ENCODE measurements at places on chromosomes 16 and 17.

DNA sequence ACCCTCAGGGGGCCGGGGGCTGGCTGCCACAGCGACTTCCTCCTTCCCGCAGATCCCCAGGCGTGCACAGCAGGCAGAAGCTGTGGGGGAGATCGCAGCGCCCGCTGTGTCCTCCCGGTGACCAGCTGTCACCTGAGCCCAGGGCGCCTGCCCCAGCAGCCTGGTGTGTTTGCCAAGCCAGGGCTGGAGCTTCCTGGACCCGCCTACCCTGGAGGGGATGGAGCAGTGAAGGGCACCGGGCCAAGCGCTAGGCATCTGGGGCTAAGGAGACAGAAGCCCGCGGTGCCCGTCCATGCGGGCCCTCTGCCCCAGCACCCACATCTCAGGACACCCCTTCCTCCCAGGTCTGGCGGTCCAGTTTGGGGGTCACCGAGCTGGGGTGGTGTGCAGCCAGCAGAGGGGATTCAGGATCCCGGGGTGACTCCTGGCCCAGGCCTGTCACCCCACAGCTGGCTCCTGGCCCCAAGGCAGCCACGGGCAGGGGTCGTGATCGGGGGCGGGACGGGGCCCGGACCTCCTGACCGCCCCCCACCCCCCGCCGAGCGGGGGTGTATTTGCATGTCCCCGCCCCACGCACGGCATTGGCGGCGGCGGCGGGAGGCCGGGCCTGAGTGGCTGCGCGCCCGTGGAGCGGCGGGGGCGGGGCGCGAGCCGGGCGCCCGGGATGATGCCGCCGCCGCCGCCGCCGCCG is at the start of gene RAB26:
TSS of gene RAB26 (plus strand) at position 645 of the 691 bp plus-strand sequence. CDS start 159 bp downstream, outside the sequence.
- peak; percentile 88 for DNase-seq

GRCh38 chr17:63639125-63639524 is 16.9 kb downstream of the MAP3K3 start:
- no peak for DNase-seq

- no peak for DNase-seq
These were observed 363.6 kb downstream of the HS3ST3B1 start for GRCh38 chr17:14664511-14664910.

GRCh38 chr16:11038305-11038704 is 93.9 kb downstream of the CLEC16A start:
- no peak for DNase-seq

Data from NCI-H2171 treated with DMSO at 0.1 percent for 48 hours (cell line).